ENCODE measurements at places on chromosomes 2 and 18.
A peak's percentile ranks its signal among the peaks of the same experiment; 100 is the strongest.

DNA sequence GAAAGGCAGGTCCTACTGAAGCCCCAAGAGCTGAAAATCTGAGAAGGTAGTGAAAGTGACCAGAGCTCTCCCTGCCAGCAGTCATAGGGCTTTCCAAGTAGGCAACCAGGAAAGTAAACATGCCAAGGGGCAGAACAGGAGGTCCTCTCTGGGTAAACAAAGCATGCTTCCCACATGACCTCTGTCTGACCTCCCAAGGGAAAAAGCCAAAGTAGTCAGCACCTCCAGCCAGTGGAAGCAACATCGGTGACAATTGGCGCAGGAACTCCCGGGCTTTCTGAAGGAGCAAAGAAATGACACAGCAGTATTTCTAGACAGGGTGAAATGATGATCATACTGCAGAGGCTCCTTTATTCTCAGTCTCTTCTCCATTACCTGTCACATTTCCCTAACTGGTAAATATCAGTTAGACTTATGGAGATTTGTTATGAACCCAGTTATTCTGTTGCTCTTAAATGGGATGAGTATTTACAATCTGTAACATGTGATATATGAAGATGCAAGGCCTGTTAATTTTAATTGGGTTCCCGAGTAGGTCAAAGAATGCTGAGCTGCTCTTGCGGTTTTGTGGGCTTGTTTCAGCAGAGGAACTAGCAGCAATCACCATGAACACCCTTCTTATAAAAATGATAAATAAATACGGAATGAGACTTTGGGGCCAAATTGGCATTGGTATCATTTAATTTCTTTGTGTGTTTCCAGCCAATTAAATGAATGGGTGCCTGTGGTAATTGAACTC is 321.0 kb downstream of the RND3 start:
- no peak for DNase-seq

GRCh38 chr2:98583816-98584618 is 24.3 kb downstream of the COA5 start:
- no peak for DNase-seq

DNA sequence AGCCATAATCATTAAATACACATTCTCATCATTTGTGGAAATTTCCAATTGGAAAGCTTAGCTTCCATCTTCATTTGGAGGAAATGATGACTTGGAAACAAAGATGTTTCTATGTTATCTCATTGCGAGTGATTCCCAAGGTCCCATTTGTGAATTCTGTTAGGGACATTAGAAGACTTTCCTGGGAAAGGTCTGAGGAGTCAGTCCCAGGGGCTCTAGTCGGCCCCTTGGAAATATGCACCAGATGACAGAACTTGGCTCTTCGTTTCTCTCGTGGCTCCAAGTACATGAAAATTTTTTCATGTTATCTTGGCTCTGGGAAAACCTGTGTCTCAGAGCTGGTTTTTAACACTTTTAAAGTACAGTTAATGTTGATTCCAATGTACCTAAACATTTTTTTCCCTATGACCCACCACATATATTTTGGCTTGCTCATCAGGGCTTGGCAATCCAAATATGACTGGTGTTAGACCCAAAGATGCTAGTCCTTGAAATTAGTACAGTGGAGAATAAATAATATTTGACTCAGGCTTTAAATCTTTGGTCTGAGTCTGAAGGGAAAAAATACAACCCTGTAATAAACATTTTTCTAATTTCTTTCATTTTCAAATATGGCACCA is 15.4 kb upstream of the CAVIN2 start:
- no peak for DNase-seq

GRCh38 chr18:62060820-62061219 is 126.0 kb downstream of the PIGN start:
- DNase-seq: no peak

DNA sequence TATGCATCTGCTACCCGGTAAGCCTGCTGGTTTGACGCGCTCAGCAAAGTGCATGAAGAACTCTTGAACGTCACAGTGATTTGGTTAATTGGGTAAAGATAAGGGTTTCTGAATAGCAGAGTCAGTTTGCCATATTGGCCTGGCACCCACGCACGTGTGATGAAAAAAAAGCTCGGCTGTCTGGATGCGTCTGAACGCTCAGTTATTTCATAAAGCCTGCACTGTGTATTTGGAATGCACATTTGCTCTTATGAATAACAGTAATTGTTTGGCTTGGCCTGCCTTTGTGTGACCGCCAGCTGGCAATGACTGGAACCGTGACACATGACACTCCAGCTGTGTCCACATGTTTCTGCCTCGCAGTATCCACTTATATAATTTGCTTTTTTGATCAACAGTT is 129.2 kb upstream of the MEIS1 start:
- no peak for DNase-seq

DNA sequence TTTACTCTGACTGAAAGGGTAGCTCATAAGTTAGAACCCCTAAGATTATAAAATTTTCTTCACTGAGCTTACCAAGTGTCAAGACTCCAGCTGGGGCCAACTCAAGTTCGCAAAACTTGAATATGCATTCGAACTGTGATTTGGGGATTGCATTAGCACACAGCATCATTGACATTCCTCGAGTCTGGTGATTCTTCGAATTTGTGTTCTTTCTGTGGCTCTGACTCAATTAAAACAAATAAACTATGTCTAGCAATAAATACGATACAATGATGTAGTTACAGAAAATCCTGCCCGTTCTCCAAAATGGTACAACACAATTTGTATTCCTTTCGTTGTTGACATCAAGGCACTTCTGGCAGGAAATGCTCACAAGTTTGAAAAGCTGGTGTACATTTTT is 11.1 kb downstream of the CCL20 start:
- no peak for DNase-seq

- DNase-seq: peak; percentile 38
Measured at GRCh38 chr2:27960237-27960912, 69.8 kb downstream of the BABAM2 start.

GRCh38 chr2:7405861-7406715 is 488.9 kb downstream of the RNF144A start:
- no peak for DNase-seq

DNA sequence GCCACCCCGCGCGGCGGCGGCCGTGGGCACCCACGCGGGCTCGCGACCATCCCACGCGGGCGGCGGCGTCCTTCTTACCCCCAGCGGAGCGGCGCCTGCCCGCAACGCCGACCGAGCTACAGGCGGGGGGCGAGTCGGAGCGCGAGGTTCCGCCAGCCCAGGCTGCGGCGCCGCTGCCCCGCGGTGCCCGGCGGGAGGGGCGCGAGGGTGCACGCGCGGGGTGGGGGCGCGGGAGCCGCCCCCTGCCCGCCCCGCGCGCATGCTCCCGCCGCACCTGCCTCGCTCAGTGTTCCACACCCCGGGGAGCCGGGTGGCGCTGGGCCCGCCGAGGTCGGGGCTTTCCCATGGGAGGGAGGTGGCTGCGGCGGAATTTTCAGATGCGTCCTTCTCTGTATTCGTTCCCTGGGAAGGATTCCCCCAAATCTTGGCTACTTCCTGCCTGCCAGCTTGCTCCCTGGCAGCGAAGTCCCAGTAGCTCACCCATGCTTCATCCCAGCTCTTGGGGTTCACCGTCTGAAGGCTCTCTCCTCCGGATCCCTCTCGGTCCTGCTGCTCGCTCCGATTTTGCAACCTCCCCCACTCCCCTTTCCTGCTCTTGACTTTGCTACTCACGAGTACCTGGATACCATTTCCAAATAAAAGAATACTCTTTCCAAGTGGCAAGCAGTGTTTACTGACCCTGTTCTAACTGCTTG is at the start of gene L3MBTL4:
L3MBTL4 (minus strand) TSS at position 189 of the 695 bp plus-strand sequence. CDS start 103,286 bp downstream, outside the sequence.
- no peak for DNase-seq

- DNase-seq: no peak
Measured at GRCh38 chr2:45982096-45982495, 315.1 kb upstream of the EPAS1 start.

DNA sequence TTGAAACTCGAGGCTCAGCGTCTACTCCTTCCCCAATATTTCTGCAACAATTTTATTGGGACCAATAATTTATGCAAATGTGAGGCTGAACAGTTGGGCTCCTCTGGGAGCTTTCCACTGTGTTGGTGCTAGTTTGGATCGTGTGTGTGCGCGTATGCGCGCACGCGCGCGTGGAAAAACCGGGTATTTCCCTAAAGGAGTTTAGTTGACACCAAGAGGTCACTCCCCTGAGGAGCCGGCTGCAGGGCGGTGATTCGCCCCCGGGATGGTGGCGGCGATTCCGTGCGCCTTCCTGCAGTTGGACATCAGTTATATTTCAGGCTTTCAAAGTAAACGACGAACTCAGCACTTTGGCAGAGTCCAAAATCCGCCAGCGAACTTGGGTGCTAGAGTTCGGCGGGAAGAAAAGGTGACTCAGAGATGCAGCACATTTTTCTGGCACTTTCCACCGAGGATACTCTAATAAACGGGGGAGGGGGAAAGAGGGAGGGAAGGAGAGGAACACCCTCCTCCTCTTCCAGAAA is 186.5 kb upstream of the FANCL start:
- no peak for DNase-seq

- DNase-seq: no peak
Measured at GRCh38 chr2:238099714-238100048, 459 bp upstream of the ESPNL start.

DNA sequence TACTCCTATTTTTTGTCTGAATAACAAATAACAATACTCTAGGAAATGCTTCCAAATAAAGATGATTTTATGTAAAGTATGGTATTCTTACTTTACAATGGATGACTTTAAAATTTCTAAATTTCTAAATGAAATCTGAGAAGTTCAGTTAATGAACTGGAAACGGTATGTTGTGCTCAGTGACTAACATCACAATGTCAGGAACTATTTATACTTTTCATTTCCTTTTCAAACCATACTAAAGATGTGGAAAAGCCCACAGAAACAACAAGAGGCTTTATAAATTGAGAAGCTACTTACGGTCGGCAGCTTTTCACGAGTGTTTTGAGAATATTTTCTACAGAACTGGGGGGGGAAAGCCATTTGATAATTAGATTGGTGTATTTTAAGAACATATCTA is 31.1 kb downstream of the PSME4 start:
- DNase-seq: no peak

DNA sequence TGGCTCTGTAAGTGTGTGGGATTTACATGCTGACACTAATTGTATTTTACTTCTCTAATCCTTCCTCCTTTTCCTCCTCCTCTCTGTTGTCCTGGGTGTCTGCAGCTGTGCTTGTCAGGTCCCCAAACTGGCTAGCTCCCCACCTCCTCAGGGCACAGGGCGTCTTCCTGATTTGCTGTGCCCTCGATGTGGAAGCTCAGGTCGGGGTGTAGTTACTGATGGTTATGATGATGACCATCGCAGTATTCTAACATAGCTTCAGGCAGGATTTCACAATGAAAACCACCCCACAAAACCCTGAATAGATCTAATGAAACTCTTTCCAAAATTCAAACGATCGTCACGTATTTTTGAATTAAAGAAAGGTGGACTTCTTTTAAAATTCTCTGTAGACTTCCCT is 428.4 kb downstream of the TGIF1 start:
- no peak for DNase-seq

GRCh38 chr18:449374-449773 is 51.1 kb downstream of the COLEC12 start:
- DNase-seq: no peak

DNA sequence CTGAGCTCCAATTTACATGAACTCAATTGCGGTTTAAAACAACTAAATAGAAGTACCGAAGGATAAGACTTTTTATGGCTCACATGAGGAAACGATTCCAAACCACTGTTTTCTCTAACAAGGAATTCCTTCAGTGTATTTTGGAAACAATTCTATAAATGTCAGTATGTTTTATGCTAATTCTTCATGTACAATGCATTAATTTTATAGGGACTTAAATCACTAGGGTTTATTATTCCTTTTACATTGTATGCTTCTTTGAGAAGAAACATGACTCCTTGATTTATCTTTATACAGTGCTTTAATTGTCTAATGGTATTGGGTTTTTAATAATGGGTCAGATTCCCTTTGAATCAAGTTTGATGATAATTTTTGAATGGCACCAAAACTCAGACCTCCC is 566.8 kb downstream of the EPHA4 start:
- no peak for DNase-seq

DNA sequence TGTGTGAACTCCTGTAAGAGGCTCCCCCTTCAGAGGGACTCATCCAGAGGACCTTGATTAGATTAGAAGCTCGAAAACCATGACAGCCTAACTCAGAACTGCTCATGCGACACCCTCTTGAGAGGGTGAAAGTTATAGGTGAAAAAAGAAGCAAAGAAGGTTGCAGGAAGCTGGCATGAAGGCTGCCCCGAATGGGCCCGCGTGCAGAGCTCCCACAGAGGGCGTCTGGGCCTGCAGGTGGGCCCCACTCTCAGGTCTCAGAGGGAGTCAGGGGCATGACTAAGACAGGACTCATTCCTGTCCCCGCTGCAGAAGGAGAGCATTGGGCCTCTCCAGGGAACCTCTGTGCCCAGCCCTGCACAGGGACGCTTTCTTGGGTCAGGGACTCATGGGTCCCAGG is 235.4 kb downstream of the EIPR1 start:
- DNase-seq: no peak

GRCh38 chr2:191177751-191178736 is 27.2 kb upstream of the STAT4 start:
- DNase-seq: no peak

- no peak for DNase-seq
Measured at GRCh38 chr2:120600335-120600734, 135.3 kb upstream of the GLI2 start.

DNA sequence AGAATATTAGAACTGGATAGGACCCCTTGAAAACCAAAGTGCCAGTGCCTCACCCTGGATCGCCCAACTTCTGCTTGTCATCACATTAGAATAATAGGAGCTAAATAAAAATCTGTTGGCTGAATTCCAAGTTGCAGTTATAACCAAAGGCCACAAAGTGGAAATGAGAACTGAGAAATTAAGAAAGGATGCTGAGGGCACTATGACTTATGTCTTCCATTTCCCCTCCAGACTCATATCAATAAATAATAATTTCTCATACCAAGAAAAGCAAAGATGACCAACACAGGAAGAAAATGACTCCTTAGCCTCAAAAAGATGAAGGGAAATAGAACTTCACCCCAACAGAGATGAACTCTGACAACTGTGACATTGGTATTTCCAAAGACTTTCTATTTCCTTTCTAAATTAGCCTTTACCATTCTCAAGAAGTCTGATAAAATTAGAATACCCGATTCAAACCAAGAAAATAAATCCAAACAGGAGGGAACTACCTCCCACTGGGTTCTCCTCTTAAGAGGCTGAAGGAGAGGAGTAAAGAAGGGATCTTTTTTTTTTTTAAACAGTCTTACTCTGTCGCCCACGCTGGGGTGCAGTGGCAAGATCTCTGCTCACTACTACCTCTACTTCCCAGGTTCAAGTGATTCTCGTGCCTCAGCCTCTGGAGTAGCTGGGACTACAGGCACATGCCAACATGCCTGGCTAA is 46.5 kb upstream of the EPG5 start:
- DNase-seq: no peak

GRCh38 chr2:31066551-31066950 is 71.7 kb downstream of the GALNT14 start:
- no peak for DNase-seq

- DNase-seq: no peak
Measured at GRCh38 chr2:43099797-43100196, 126.6 kb downstream of the ZFP36L2 start.
